NCI-H1436 treated with DMSO at 0.1 percent for 48 hours (cell line): ENCODE measurements at places on chromosomes 7 and 10.

DNA sequence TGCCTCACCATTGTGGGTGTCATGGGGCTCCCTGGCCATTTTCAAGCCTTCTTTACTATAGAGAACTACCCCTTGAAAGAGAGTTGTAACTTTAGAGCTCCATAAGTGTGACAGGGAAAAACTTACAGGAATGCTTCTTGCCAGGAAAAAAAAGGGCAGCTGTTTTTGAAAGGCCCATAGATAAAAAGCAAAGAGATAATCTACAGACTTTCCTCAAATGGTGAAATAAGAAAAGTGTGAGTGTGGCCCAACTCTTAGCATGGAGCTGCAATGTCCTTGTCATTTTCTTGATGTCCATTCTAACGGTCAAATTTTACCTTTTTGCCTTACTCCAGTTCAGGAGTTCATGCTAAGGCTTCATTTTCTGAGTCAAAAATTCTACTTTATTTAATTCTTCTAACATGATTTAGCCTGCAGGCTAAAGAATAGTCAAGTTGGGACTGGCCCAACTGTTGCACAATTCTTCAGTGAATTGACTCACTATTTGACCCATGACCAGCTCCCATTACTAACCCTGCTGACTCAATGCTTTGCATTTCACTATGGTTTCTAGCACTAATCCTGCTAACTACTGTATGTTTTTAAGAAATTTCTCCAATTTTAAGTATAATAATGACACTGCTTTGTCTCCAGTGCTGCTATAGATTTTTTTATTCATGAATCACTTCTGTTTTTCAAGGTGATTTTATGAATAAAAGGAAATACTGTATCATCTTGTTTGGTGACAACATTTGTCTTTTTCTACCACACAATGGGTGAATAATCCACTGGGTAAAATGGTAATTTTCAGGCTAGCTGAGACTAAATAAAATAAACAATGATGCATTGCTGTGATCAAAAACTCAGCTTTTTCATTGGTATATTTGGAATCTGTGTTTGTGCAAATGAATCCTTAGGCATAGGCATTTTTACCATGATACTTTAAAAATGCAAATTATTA, 41.4 kb upstream of the SGCE start:
- no peak for DNase-seq

GRCh38 chr10:7318836-7319235, 92.0 kb downstream of the SFMBT2 start:
- no peak for DNase-seq

GRCh38 chr10:71534568-71535194, 138.0 kb downstream of the CDH23 start:
- DNase-seq = no peak

GRCh38 chr10:16788125-16788524, 29.1 kb downstream of the RSU1 start:
- DNase-seq = no peak

DNA sequence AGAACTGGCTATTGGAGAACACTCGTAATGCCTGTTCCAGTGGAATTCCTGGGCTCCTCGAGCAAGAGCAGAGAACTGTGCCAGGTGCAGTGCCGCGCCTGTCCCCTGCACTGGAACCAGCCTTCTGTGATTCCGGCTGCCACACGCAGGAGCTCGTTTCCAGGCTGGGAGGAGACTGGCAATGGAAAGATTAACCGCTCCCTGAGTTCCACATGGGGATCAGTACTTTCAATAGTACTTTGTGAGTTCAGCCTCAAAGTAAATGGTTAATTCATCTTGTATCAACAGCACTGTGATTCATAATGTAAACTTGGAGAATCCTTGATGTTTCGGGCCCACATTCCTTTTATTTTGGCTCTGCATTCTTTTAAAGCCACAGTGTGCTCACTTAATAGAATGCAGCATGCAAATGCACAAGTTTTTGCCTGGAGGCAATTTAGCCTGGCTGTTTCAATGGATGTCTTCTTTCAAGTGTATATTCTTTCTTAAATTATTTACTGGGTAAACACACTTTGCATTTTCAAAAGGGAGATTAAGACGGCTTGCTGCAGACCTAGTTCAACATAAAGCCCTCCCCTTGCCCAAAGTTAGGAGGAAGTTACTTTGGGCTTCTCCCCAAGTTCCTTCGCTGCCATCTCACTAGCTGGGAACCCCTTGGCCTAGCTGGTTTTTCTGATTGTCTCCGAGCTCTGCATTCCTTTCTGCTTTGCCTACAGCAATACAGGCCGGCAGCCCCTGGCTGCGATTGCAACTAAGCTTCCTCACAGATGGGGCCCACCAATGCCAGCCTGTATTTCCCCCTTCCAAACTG, 138.1 kb upstream of the TCF7L2 start:
- no peak for DNase-seq

DNA sequence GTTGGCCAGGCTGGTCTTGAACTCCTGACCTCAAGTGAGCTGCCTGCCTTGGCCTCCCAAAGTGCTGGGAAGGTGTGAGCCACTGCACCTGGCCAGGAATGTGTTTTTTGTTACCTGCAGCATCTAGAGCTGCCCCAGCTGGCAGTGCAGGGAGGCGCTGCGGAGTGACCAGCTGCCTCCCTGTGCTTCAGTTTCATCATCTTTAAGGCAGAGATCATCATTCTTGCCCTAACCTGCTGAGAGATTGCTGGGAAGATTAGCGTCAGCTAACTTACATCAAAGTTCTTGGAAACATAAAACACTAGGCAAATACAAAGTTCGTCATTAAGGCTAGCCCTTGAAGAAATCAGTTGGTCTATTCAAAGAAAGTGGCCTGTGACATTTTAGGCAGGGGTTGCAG, 2.3 kb downstream of the ZNF282 start:
- DNase-seq = no peak

DNA sequence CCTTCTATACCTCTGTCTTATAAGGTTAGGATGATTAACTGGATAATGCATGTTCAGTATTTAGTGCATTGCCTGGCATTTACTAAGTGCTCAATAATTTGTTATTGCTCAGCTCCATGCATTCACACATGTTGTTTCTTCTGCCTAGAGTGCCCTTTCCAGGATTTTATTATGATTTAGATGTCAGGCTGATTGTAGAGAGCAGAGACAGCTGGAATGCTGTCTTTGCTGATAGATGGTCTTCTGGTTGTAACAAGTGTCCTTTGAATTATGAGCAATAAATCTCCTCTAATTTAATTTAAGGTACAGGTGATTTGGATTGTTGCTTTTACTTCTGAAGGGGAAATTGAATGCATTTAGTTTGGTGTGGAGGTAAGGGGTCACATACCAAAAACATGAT, 548.0 kb downstream of the MAGI2 start:
- no peak for DNase-seq

DNA sequence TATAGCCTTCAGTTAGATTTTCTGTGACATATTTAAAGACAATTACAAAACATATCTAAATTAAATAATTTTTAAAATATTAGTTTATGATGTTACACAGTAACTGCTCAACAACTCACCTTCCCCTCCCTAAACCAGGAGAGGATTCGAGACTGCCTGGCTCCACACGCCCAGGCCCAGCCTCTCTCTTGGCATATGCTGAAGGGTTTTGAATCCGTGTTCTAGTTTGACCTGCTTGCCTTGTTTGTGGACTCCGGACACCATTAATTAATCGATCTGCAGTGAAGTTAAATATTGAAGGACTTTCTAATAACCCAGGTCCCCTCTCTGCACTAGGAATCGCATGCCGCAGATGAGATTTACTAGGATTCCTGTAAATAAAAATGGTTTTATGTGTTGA, 106.6 kb downstream of the LARP4B start:
- DNase-seq = no peak

DNA sequence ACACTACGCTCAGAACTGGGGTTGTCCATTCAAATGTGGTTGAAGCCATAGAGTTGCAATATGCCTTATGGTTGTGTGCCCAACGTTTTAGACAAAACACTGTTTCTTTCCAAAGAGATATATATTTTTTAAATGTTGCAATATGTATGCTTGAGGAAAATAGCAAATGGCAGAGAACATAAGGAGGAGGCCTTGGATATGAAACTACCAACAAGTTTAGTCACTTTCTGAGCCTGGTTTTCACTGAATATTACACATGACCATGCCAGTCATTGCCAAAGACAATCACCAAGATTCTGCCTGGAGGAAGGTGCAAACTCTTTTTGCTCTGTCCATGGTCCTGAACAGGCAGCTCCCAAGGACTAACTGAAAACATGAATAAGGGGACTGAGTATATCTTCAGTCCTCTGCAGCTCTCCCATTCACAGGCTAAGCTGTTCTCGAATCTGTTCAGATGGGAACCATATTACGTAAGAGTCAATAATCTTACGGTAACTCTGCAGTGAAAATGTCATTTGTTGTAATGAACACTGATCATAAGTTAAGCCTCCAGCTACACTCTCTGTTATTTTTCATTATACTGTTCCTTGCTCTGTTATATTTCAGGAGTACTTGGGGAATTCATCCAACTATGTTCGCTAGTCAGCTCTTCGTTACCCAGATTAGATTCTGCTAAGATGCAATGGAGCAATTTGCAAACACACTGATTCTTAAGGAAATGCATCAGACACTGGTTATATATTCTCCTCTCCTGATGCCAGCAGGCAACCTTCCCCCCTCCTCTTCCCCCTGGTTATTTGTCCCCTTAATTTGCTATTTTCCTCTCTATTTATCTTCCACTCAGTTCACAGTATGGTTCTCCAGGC, 90.7 kb upstream of the C1QL3 start:
- no peak for DNase-seq

DNA sequence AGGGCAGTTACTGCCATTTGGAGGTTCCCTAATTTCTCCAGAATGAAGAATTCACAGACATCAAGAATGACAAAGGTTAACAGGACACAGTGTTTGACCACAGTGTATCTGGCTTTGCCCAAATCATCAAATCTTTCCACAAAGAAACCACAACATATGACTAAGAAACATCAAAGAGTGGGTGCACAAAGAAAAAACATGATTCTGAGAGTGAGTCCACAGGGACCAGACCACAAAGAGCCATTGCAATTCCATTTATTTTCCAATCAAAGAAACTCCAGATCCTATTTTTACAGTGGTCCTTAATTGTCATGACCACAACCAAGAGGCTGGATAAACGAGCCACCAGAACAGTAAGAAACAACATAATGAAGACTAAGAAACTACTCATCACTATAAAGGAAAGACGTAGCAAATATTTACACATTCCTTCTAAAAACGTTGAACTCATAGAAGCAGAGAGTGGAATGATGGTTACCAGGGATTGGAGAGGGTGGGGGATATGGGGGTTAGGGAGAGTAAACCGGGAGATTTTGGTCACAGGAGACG, 286.5 kb downstream of the DOCK4 start:
- DNase-seq = no peak

DNA sequence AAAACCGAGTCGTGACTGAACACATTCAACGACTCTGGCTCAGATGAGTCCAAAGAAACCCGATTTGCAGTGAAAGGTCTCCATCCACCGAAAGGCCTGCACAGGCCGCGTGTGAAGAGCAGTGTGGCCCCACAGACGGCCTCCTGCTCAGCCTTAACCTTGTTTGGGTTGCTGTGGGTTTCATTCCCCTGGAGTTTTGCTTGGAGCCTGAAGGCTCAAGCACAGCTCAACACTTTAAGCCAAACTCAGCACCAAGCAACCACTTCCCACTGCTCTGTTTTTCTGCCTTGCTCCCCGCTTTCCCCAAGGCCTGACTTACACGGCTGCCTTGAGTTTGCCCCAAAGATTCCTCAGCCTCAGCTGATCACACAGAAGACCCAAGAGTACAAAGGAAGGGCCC, 398.2 kb upstream of the NFE2L3 start:
- DNase-seq = no peak

DNA sequence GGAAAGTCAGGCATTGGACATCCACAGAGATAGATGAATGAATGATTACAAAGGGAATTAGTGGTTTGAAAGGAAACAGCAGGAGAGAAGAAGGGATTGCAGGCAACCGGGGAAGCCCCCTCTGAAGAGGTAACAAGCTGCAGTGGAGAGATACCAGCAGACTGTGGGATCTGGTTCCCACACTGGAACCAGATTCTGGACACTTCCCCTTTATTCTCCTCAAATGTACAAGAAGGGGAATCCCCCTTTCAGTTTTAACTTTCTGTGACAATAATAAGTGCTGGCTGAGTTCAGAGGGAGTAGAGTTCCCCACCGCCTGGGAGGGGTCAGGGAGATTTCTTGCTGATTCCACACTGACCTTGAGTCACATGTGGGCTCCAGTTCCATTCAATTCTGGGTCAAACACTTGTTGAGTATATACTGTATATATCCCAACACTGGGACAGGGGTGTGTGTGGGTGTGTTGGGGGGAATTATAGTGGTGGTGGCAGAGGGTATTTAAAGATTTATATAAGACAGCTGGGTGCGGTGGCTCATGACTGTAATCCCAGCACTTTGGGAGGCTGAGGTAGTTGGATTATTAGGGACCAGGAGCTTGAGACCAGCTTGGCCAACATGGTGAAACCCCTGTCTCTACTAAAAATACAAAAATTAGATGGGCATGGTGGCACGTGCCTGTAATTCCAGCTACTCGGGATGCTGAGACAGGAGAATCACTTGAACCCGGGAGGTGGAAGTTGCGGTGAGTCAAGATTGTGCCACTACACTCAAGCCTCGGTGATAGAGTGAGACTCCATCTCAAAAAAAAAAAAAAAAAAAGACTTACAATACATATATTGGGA, 16.5 kb upstream of the DDIT4 start:
- no peak for DNase-seq

- DNase-seq = no peak
Measured at GRCh38 chr10:102549549-102549948, 45.8 kb downstream of the SUFU start.

DNA sequence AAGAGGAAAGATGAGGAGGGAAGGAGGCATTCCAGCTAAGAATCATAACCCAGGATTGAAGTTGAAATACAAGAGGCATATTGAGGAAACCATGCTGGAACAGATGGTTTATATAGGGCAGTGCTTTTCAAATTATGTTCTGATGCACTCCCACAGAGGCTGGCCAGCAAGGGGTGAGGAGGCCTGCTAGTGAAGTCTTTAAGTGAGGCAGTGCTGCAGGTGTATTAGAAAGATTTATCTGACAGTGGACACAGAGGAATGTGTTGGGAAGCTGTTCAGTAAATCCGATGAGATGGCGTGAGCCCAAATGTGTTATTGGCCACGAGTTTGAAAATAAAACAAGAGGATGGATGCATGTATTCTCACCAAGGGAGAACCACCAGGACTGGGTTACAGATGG, 28.6 kb downstream of the REEP3 start:
- no peak for DNase-seq

DNA sequence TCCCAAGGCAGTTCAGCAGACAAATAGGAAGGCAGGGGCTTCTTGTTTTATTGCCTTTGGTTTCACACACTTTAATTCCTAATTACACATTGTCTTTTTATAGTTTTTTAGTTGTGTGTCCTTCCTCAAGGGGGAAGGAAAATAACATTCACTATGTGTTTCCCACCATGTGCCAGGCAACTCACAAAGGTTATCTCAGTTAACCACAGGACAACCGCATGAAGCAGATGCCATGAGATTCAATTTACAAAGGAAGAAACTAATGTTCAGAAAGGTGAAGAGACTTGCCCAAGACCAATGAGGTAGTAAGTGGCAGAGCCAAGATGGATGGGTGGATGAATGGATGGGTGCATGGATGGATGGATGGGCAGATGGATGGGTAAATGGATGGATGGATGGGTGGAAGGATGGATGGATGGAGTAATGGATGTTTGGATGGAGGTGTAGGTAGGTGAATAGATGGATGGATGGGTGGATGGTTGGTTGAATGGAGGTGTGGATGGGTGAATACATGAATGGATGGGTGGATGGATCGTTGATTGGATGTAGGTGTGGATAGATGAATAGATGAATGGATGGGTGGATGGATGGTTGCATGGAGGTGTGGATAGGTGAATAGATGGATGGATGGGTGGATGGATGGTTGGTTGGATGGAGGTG, 77.9 kb downstream of the ARHGAP22 start:
- no peak for DNase-seq

- no peak for DNase-seq
Measured at GRCh38 chr10:7794251-7795026, 6.5 kb downstream of the ATP5F1C start.
